ENCODE measurements at places on chromosomes 12 and 14.

- no peak for DNase-seq
Observed at GRCh38 chr14:42469637-42470426, 863.2 kb downstream of the LRFN5 start.

- no peak for DNase-seq
Observed at GRCh38 chr12:60920841-60921495, 1325.1 kb downstream of the SLC16A7 start.

DNA sequence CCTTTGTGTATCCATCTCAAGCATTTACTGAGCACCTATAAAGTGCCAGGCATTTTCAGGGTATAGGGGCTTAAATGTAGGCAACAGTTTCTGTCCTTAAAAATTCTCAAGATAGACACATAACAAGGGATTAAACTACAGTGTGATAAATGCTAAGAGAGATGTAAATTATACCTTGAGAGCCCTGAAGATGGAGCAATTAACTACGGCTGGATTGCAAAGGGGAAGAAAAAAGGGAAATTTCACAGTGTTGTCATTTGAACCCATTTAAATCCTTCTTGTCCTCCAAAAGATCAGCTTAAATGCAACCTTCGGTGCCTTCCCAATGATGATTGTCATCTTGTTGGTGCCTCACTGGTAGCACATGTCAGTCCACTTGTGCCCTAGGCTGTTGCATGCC is 11.5 kb upstream of the IL26 start:
- no peak for DNase-seq

- no peak for DNase-seq
Observed at GRCh38 chr12:101727098-101727497, 12.2 kb downstream of the SYCP3 start.

DNA sequence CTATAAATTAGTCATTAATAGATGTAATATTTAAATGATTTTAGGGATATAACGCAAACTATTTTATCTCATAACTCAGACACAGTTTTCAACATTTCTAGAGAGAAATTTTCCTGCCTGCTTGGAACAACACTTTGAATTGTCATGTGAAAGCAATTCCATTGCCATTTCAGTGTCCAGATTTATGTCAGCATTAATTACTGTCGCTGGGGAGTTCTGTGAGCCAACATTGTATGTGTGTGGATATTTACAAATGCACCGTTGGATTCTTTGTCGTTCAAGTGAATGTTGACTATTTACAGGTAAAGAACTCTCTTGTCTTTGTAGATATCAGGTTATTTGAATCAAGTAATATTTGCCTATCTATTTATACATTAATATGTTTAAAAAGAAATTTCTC is 465.3 kb upstream of the RGS6 start:
- no peak for DNase-seq

DNA sequence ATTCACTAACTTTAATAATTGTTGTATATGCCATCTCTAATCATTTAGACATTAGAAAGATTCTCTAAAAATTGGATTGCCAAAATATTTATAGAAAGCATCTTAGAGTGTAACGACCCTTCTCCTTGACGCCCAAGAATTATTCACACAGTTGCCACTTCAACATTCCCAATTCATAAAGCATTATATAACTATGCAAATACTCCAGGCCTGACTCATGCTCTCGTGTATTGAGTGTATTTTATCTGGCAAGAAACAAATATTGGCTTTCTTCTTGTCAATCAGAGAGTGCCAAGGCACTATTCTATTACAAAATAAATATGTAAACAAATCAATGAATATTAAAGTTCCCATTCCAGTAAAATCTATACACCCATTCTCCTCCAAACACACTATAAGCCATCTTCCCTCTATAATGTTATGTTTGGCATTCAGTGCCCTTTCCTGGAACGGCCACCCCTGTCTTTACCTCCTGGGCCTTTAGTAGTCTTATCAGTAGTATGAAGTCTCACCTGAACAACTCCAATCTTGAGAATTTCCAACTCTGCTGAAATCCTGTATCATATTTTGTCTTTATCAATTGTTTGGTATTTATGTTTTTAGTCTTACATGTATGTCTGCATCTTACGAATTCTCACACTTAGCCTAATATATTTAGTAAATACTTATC is 182.6 kb downstream of the PIK3C2G start:
- no peak for DNase-seq

DNA sequence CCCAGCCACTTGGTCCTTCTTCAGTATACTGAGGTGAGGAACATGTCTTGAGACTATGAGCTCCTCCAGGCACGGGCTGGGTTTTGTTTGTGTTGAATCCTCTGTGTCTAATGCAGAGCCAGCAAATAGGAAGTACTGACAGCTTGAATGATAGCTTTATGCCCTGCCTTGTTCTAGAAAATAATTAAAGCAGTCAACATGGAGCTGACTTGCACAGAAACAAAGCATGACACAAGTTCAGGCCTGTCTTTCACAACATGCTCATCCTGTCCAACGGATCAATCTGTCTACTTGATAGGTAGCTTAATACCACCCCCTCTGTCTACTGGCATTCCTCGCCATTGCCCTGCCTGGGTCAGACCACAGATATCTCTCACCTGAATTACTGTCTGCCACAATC is 140.9 kb downstream of the ESRRB start:
- DNase-seq = no peak

- no peak for DNase-seq
Observed at GRCh38 chr12:72723732-72724131, 451.6 kb downstream of the TRHDE start.

- no peak for DNase-seq
Observed at GRCh38 chr14:84750763-84751554, 779.0 kb upstream of the FLRT2 start.

DNA sequence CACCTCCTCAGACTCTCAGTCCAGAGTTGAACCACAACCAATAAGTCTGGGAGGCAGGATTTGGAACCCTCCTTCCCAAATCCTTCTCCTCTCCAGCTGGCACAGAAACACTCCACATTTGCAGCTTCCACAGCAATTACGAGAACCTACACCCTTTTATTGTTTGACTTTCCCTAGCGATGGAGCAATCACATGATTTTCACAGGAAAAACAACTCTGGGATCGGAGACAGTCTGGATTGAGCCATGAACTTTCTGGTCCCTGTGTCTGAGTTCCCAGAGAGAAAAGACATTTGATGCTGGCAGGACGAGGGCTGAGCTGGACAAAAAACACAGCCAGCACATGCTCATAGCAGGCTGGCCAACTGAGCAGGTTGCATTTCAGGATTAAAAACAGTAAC is 49.0 kb upstream of the STON2 start:
- DNase-seq = no peak

DNA sequence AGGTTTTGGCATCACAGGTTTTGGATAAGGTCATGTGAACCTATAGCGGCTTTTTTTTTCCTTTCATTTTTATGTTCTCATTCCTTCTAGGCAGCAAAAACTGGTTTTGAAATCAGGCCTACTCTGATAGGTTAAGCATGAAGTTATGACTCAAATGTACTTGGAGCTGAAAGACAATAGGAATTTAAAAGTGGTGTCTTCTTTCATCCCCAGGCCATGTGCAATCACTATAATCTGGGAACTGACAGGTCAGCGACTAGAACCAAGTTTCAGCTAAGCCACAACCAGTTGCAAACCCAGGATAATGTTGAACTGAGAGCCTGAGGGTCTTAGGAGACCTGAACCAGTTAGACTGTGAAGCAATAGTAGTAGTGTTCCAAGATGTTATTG is 74.3 kb downstream of the ANO6 start:
- no peak for DNase-seq

- no peak for DNase-seq
Observed at GRCh38 chr12:10252201-10252600, 39.5 kb downstream of the GABARAPL1 start.

Measured in neuronal stem cell (in vitro differentiated cells).